ENCODE measurements at places on chromosomes 3 and 15.
A peak's percentile ranks its signal among the peaks of the same experiment; 100 is the strongest.

GRCh38 chr15:80978685-80979329 is 10.8 kb downstream of the MESD start:
- no peak for DNase-seq

- DNase-seq: no peak
These were observed 141.0 kb upstream of the ARHGEF26 start for GRCh38 chr3:153980252-153980590.

DNA sequence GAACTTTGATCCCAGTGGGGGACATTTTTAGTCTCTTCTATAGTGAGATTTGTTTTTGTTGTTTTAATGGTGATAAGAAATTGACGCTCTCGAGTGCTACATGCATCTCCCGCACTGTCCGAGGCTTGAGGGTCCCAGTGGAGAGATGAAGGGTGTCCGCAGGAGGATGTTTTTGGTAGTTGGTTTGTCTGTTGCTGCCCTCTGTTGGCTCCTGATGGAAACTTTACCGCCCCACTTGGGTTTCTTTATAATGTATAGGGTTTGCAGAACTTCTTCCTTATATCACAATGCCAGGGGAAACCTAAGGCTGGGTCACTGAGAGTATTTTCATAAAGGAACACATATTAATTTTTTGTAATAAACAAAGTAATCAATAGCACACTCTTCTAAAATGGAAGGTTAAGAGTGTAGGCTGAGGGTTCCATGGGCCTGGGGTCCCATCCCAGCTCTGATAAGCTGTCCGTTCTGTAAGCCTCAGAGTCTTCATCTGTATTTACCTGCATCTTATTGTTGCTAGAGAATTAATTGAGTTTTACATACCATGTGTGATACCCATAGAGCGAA is 185.3 kb upstream of the FEZF2 start:
- peak; percentile 14 for DNase-seq

- DNase-seq: no peak
These were observed 304.3 kb downstream of the ZIC1 start for GRCh38 chr3:147713234-147714133.

GRCh38 chr15:66285533-66286280 is 7.7 kb upstream of the DIS3L start:
- DNase-seq: no peak

DNA sequence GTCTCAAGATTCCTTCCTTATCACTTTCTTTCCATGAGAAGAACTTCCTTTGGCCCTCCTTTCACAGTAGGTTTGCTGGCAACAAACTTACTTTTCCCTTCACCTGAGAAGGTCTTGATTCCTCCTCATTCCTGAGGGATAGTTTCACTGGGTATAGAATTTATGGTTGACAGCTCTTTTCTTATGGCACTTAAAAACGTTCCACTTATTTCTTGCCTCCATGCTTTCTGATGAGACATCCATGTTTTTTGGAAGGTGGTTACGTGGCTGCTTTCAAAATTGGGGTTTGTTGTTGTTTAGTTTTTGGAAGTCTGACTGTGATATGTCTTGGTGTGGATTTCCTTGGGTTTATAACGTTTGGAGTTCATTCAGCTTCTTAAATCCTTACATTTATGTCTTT is 8.2 kb upstream of the PLXNA1 start:
- no peak for DNase-seq

DNA sequence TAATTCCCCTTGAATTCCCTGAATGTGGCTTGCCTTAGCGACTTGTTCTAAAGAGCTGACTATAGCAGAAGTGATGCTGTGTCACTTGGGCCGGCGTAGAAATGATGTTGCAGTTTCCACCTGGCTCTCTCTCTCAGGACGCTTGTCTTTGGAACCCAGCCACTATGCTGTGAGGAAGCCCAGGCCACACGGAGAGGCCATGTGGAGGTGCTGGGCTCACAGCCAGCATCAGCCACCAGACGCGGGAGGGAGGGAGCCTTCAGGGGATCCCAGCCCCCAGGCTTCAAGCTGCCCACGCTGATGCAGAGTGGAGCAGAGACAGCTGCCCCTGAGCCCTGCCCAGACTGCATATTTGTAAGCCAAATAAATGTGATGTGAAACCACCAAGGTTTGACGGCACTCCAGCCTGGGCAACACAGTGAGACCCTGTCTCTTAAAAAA is 18.6 kb downstream of the RNU5B-1 start:
- no peak for DNase-seq
